ENCODE measurements at places on chromosomes 3 and 15.

GRCh38 chr3:5134019-5134391 lies 11.9 kb downstream of the ARL8B start:
- no peak for DNase-seq

GRCh38 chr3:123489400-123490004 lies 40.6 kb upstream of the ADCY5 start:
- no peak for DNase-seq

DNA sequence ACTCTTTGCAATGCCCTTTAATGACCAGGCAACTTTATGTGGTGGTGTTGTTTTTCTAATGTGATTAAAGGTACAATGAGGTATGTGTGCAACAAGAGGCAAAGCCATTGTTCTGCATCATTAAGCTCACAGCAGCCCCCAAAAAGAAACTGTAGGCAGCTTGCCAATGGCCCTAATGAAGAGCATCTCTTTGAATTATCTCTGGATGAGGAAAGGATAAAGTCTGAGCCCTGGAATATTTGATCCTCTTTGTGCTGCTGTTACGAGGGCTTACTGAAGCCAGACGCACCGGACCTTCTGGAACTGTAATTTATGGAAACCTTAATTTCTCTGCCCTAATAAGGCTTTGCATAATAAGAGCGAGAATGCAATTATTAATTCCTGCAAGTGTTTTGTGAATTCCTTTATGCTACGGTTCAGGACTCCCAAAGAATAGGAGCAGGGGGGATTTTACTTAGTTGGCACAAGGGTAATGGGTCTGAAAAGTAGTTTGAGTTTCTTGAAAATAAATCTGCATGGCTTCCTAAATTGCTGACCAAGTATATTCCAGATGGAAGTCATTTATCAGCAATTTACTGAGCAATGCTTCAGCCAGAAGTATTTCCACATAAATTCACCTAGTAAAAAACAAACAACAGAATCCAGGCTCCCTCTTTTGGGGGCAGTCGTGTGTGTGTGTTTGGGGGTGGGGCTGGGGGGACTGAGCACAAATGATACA lies 193.4 kb downstream of the PDZRN3 start:
- DNase-seq: no peak

DNA sequence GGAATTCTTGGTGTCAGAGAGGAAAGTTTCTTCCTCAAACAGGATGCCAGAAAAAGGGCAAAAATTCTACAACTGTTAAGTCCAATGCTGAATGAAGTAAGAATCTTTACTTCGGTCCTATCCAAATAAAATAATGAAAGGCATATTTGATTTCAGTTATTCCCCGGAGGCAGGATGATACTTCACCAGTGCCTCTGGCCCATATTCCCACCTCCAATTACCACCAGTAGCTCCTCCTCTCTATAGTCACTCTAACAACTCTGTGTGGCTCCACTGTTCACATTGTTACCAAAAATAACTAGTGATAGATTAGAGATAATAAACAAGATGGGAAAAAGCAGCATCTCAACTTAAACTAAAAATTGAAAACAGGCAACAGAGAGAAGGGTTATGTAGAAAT lies 20.7 kb downstream of the MAP1A start:
- DNase-seq: no peak

DNA sequence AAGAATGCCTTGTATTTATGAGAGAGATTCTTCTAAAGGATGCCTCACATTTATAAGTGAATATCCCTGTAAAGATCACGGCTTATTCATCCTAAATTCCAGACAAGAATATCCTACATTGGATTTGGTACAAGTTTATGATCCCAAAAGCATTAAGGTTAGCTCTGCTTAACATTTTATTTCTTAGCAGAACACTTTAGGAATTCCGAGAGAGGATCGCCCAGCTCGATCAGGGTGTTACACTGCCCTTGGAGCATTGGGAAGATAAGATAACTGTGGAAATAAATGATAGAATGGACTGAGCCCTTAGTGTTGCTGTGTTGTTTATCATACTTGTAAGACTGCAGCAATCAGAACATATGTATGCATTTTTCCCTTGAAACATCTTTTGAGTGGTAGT lies 223.0 kb upstream of the CDIN1 start:
- no peak for DNase-seq

- no peak for DNase-seq
These were observed 6.3 kb downstream of the LIPC start for GRCh38 chr15:58438111-58438510.
